GM06990 (cell line): ENCODE measurements at places on chromosomes 3 and 15.
A peak's percentile ranks its signal among the peaks of the same experiment; 100 is the strongest.

GRCh38 chr3:114108137-114108536 is 51.6 kb downstream of the QTRT2 start:
- DNase-seq = no peak

- no peak for DNase-seq
Measured at GRCh38 chr3:79204351-79204750, 563.4 kb downstream of the ROBO1 start.

DNA sequence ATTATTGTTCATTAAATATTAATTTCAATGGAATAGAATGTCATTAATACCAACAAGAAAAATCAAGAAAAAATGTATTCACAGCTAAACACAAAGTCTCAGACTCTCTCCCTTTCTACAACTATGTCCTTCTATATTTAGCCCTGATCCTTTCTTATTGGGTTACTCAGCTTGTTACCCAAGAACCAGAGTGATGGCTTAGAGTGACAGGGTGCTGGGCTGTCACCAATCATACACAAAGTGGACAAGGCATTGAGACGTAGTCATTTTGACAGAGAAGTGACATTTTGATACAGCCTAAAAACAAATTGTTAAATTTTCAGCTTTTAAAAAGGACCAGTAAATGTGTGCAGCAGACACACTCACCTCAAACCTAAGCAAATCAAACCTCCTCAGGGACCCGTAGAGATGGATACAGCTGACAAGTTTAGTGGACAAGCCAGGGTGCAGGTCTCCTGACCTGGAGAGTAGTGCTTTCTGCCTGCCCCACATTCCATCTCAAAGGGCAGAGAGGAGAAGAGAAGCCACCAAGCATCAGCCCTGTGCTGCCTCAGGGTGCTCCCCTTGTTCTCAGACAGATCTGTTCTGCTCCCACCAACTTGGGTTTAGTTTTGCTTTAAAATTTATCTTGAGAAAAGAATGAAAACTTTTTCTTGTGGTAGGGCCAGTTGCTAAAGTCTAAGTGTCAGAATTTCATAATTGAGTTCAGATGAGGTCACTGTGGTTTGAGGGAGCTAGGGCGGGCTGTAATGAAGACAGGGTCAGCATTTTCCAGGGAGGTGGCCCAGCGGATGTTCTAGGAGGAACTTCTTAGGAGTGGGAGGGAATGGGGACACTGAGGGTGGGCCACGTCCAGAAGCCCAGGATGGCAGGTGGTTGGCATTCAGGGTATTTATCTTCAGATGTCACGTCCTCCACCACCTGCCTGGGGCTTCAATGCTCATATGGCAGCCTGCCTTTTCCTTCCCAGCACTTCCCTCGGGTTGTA is 136.5 kb upstream of the TBL1XR1 start:
- DNase-seq = no peak

DNA sequence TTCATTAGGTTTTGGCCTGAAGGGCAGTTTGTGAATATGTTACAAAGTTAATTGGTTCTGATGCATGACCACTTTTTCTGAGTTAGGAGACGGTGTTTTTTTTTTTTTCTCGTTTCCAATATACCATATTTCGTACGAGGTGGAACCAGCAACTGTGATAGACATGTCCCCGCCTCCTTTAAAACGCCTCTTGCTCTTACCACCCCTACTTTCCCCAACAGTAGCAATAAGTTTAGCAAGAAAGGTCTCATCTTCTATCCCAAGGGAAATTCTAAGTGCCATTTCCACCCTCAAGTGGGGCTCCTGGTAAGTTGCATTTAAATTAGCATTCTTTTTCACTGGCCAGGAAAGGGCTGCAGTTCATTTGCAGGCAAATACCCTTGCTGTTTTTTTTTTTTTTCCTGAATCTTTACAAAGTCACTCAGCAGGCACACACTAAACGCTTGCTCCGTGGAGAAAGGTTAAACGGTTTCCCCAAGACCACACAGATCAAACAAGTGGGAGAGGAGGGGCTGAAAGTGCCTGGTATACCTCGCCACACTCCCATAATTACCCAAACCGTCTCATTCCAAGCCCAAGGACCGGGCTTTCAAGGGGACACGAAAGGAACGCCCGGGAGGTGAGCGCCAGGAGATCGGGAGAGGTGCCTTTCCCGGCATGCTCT is 39.5 kb upstream of the MGA start:
- no peak for DNase-seq

- DNase-seq = no peak
Measured at GRCh38 chr3:123799544-123800361, 84.4 kb downstream of the MYLK start.

DNA sequence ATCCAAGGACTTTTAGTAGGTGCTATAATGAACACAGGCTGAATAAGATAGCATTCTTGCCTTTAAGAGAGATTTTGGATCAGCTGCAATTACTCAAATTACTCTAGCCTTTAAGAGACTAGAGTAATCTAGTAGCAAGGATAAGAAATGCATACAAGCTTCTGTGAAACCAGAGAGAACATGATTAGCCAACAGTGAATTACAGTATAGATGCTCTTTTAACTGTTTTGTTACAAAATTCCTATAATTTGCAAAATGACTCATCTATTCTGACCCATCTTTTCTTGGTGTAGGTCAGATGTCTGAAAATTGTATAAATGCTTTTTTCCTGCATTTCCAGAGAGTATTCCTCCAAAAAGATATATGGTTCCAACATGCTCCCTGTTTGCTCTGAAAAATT is 66.9 kb downstream of the CEP63 start:
- DNase-seq = no peak

GRCh38 chr3:18499301-18499700 is 74.2 kb upstream of the SATB1 start:
- peak; percentile 25 for DNase-seq

GRCh38 chr3:116815321-116815720 is 105.7 kb downstream of the TUSC7 start:
- no peak for DNase-seq

GRCh38 chr3:16888785-16889607 is 4.2 kb downstream of the PLCL2 start:
- DNase-seq = peak; percentile 55

DNA sequence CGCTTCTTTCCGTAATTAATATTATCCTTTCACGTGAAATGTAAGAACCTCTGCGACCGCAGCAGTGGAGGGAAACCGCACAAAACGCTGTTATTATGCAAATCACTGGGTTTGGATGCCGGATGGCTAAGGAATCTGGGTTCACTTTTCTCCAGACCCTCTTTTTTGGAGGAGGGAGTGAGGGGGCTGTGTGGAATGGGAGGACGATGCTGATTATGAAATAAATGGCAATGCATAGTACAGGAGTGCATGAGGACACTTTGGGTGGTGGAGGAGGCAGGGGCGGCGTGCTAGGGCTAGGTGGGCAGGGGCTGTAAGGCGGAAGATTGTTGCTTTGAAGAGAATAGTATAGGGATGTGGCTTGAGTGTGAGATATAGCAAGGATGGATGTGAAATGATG is 1.8 kb downstream of the CADM2 start:
- DNase-seq = no peak

DNA sequence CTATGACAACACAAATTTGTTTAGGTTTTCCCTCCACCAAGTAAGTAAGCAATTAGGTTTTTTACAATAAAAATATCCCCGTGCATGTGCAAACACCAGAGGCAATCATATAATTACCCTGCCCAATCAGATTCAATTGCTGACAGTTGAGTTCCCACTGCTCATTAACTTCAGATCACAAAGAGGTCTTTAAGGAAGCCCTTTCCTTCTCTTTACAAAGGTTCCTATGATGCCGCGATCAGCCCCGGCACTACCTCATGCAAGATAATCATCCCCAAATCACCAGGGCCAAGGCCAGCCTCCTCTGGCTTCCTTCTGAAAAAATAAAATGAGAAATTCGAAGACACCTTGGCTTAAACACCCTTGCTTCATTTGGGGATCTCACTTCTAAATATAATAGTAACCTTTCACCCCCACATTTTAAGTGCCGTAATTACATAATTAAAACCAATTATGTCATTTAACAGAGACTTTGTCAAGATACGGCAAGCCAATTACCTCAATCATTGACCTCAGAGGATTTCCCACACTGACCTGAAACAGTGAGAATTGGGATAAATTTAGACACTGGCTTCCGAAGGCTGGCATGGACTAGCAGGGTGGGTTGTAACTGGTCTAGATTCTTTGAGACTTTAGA is 121.3 kb upstream of the WNT5A start:
- DNase-seq = no peak

DNA sequence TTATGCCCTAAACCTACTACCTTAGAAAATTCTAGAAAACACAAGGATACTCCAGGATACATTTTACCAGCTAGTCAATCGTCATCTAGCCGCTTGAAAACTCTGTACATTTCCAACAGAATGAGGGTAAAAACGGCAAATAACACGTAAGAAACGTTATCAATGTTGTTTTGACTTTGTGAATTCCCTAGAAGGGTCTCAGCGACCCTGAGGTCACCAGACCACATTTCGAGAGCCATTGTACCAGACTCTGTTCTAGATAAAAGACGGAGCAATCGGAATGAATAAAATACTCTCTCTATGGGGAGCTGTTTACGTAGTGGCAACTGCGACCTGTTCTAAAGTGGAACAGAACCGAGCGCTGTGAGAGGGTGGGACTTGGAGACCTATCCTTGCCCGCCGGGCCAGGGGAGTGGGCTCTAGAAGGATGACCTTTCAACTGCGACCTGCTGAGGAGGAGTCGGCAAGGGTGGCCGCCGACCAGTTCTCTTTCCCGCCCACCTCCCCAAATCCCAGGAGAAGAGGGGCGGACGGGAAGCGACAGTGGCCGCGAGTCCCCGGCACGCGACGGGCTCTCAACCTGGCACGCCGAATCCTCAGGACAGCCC is 778 bp upstream of the AP4E1 start:
- no peak for DNase-seq

DNA sequence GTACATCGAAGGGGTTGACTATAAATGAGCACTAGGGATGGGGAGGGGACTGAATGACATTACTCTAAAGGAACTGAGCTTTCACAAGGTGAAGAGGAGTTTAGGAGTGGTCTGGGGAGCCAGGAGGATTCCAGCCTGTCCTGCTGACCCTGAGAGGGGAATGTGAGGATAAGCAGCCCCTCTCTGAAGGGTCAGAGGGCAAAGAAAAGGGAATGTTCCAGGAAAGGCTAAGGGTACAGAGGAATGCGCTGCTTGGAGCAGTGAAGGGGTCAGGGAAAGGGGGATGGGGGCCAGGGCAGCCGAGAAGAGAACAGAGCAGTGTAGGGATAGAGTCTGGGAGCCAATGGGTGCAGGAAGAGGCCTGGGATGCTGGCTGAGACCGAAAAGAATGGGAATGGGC is 28.0 kb upstream of the TPM1 start:
- no peak for DNase-seq

DNA sequence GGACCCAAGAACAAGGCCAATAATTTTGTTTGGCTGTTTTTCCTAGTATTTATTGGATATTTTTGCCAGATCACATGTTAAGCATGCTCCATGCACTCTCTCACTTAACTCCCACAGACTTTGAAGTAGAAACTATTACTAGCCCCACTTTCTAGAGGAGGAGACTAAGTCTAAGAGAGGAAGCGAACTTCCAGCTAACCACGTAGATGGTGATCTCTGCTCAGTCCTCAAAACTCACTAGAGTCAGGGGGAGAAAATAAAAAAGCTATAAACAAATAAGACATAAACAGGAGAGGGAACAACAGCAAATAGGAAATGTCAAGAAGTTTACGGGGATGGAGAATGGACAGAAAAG is 481.0 kb upstream of the PROK2 start:
- DNase-seq = no peak

DNA sequence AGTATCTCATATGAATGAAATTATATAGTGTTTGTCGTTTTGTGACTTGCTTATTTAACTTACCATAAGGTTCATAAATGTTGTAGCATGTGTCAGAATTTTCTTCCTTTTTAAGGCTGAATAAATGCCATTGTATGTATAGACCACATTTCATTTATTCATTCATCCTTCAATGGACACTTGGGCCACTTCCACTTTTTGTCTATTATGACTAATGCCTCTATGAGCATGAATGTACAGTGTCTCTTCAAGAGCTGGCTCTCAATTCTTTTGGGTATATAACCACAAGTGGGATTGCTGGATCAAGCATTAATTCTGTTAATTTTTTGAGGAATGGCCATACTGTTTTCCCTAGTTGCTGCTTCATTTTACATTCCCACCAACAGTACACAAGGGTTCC is 156.1 kb downstream of the VPS8 start:
- DNase-seq = no peak

DNA sequence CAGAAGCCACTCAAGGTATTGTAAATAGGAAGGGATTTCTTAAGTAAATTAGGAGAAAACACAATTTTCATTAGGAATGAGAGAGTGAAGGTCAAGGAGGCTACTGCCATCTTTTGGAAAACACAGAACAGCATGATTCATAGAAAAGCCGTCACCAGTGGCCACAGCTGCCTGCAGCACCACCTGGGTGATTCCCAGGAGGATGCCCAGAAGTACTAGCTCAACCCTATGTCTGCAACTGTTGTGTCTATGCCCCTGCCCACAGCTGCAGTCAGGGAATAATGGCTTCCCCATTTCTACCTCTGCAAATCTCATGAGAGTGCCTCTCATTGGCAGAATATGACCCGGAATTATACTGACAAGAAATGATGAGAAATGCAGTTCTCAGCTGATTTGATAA is 300.0 kb downstream of the IGSF11 start:
- no peak for DNase-seq

- DNase-seq = peak; percentile 64
Measured at GRCh38 chr3:170038434-170039110, 777 bp downstream of the GPR160 start.

GRCh38 chr3:45906681-45907407 is 20.5 kb downstream of the CCR9 start:
- DNase-seq = no peak

DNA sequence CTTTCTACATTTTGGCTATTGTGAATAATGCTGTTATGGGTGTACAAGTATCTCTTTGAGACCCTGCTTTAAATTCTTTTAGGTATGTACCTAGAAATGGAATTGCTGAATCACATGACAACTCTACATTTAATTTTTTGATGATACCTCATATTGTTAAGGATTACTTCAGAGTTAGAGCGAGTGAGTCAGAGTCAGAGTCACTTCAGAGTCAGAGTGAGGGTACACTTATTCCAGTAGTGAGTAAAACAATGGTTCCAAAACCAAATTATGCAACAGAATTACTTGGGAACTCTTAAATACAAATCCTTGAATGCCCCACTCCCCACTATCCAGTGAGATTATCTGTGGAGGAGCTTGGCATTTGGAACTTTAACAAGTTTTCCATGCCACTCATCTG is 50.3 kb upstream of the SNRK start:
- DNase-seq = no peak

DNA sequence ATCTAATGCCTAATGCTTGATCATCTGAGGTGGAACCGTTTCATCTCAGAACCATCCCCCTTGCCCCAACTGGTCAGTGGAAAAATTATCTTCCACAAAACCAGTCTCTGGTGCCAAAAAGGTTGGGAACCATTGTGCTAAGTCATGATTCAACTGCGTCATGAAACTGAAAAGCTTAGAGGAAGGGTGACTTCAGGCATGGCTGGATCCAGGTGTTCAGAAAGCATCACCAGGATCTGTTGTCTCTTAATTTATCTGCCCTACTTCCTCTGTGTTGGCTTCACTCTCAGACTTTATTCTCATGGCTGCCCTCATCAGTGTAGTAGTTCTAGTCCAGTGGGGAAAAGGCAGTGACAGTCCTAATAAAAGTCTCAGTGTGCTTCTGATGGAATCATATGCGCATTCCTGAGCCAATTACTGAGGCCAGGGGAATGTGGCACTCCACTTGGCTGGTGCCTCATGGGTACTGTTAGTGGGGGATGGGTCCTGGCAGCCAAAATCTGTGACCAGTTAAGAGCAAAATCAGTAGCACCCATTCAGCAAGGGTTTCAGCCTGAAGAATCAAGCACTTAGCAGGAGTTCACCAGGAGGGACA is 110.3 kb downstream of the WNT5A start:
- peak; percentile 28 for DNase-seq

GRCh38 chr3:35651851-35652250 is 12.5 kb downstream of the ARPP21 start:
- no peak for DNase-seq
